ENCODE measurements at places on chromosomes 4 and X. TPM values are rescaled to one million over a fixed set of nuclear protein-coding genes. Genes with fewer than 3 reads are reported as not detected.

- no peak for DNase-seq
These were observed 65.6 kb upstream of the PGM2 start for GRCh38 chr4:37760840-37761239.

GRCh38 chr4:54378461-54378860 lies 149.4 kb downstream of the PDGFRA start:
- no peak for DNase-seq

DNA sequence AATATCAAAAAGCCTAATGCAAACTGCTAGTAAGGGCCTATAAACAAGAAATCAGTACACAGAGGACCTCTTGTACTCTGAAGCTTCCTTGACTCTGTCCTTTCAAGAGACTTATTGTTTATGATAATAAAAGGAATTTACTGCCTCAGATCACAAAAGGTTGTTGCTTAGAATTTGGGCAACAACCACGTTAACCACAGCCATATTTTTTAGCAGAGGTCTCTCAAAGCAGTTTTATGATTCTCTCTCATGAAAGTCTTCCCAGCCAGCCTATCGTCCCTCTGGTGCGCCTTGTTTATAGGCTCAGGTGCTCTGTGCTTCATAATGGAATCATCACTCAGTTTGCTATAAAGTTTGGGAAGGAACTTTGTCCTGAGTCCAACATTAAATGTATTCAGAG lies 270.6 kb downstream of the RCHY1 start:
- DNase-seq = no peak

Gene SPCS3
- 63.9 TPM for total RNA-seq
